EL (cell line): ENCODE measurements at places on chromosomes 7 and 10.

DNA sequence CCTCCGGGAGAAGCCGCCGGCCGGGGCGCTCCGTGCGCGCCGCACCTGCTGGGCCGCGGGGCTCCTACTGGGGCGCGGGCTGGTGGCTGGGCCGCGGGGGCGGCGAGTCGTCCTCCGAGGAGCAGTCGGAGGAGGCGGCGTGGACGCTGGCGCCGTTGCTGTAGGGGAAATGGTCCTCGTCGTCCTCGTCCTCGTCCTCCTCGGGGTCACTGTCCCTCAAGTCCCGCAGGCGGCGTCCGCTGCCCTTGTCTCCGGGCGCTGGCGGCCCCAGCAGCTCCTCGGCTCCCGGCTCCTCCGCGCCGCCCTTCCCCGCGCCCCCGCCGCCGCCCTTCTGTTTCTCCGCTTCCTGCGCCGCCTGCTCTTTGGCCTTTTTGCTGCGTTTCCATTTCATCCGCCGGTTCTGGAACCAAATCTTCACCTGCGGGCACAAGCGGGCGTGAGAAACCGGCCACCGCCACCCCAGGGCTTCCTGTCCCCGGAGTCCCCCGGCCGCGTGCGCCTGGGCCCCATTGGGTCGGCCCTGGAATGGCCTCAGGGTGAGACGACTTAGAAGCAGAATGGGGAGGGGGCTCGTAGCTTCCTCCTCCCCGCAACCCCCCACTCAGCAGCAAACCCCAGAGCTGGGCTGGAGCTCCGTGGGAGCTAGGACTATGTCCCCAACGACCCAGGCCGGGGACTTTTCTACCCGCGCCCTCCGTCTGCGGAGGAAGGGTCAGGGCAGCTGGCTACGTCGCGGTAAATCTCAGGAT lies 4.8 kb downstream of the MNX1 start:
- no peak for DNase-seq

DNA sequence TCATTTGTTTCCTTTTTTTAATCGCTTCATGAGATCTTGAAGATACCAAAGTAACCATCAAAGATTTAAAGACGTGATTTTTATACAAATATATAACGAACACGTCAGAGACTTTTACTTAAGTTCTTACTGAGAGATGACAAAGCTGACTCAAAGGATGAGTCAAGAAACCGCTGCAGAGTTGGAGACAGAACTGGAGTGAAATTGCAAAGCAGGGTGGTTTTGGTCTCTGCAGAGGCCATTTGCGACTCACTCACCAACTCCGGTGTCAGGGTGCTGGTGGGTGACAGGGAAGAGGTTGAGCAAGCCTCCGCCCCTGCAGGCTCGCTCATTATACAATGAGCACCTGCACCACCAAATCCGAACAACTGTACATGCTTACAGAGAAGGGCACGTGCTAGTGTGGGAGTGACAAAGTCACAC lies 75.2 kb downstream of the DNAJB6 start:
- peak; percentile 90 for DNase-seq

- DNase-seq, result peak; percentile 48
Observed at GRCh38 chr7:93715234-93715633, 140.7 kb upstream of the CALCR start.

DNA sequence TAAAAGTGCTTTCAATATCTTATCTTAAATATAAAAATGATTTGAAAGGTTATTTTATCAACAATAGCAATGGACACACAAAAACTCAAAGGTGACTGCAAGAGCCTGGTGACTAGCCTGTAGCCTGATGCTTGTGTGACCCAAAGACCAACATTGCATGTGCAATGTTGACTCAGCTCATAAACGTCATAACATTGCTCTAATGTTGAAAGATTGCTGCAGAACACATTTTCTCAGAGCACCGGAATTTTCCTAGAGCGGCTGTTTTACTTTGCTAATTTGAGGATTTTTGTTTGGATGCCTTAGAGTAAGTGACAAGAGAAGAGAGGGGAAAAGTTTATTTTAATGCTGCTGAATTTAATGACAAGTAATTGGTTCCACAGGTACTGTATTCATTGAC lies 107.1 kb downstream of the RAB18 start:
- DNase-seq, result peak; percentile 77

- DNase-seq, result no peak
Observed at GRCh38 chr7:42100156-42100508, 136.9 kb downstream of the GLI3 start.

DNA sequence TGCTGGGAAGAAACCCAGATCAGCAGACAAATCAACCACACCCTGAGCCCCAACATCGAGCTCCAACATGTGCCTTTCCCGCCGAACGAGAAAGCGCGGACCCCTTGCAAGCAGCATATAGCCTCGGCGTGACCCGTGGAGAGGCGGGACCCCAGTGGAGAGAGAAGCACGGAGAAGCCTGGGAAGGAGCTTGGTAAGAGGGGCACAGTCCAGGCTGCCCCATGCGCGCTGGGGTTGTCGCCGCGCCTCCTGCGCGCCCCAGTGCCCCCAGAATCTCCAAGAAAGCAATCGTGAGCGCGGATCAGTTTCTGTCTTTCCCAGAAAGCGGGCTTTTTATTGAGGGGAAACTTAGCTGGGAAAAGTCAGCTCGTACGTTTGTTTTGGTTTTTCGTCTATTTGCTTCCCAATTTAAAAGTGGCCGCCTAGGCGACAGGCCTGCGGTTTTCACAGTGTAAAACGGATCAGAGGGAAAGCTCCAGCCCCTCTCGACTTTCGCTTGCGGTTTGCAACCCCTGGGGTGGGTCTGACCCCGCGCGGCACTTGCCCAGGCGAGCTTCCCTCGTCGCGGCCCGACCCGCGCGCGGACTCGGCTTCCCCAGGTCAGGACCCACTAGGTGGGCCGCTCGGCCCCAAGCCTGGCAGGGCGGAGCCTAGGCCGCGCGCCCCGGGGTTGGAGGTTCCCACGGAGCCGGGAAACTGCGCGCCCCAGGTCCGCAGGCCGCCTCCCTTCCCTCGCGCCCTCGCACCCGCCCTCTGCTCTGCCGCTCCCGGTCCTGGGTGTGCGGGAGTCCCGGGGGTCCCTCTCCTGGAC lies 31.1 kb downstream of the SKIDA1 start:
- peak; percentile 57 for DNase-seq

DNA sequence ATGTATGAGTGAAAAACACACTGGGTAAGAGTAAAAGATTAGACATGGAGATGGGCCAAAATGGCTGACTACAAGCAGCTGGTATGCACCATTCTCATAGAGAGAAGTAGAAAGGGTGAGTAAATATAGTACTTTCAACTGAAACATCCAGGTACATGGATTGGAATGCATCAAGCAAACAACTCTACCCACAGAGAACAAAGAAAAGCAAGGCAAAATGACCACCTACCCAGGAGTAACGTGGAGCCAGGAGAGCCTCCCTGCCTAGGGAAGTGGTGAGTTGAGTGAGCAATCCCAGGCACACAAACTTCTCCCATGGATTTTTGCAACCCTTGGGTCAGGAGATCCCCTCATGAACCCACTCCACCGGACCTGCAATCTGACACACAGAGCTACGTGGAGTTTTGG lies 212.8 kb downstream of the PTN start:
- DNase-seq, result peak; percentile 44

- no peak for DNase-seq
Observed at GRCh38 chr10:29557665-29558064, 77.1 kb downstream of the SVIL start.

DNA sequence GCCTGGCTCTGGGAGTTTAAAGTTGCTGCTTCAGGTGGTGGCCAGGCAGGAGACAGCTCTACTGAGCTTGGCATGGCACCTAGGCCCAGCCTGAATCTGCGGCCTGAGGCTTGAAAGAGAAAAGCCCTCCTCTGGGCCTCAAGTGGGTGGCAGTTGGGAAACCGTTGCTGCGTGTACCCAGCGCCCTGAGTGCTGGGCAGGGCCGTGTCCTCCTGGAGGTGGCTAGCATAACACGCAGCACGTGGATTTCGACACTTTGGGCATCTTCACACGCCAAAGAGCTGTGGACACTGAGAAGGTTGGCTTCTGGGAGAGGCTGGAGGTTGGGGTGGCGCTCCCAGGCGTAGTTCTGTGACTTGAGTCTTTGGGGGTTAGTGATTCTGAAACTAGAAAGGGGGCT lies 2.5 kb downstream of the ZNF316 start:
- no peak for DNase-seq

DNA sequence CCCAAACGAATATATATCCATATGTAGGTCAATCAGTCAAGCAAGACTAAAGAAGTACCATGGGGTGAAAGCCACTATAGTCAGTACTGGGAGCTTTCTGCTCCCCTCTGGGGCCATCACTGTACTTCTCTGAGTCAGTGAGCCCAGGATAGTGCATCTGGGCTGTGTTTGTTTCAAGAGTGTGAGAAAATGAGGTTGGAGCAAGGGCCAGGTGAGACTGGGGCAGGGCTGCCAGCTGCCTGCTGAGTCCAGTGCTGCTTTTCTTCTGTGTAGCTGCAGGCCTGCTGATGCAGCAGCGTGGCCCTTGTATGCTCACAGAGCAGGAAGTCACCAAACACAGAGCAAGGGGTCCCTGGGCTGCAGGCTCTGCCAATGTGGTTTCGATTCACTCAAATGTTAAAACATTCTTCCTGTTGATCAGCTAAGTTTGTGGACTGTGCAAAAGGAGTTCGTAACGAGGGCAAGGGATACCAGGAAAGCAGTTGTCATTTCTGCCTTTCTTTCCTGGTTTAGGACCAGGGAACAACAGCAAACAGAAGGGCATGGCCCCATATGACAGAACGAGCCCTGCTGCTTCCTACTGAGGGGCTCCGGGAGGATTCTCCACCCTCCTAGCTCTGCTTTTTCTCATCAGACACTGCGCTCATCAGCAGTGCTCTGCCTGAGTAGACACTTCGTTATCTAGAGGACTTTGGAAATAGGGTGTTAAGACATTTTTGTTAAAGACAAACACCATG lies 65.4 kb upstream of the TNS3 start:
- DNase-seq, result no peak
